Lung (tissue), 17 donors: ENCODE measurements at places on chromosomes 6 and 20. TPM values are rescaled to one million over a fixed set of nuclear protein-coding genes. Genes with fewer than 3 reads are reported as not detected.

The PI3 gene
- total RNA-seq = 90.4 TPM

- no peak for DNase-seq
Measured at GRCh38 chr6:53461696-53462095, 83.2 kb downstream of the GCLC start.

DNA sequence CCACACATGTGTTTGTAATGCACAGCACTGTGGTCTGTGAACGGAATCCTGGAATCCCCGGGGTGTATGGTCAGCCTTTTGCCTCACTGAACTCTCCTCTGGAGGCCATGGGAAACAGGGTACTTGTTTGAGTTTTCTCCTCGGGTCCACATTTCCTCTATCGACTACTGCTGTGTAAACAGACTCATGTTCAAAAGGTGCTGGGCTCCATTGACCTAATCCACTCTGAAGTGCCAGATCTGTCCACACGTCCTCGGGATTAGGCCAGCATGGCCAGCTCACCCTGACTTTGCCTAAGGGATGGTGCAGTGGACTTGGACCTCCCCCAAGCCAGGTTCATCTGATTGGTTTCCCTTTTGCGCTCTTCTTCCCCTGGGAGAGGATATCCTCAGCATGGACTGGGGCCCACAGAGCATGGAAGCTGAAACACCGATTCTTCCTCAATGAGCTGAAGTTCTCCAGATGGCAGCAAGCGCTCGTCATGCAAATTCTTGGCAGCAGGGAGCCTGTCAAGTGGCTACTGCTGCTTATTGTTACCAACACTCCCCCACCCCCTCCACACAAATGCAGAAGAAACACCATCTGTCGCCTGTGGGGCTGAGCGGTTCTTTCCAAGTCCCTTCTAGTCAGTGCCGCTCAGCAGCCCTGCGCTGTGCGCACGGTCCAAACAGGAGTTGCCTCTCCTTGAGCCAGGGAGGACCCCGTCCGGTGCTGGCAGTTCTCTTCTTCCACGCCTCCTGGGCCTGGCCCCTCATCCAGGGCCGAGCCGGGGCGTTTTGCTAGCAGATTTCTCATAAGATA is 292.6 kb upstream of the MARCKS start:
- peak; percentile 99 for DNase-seq

DNA sequence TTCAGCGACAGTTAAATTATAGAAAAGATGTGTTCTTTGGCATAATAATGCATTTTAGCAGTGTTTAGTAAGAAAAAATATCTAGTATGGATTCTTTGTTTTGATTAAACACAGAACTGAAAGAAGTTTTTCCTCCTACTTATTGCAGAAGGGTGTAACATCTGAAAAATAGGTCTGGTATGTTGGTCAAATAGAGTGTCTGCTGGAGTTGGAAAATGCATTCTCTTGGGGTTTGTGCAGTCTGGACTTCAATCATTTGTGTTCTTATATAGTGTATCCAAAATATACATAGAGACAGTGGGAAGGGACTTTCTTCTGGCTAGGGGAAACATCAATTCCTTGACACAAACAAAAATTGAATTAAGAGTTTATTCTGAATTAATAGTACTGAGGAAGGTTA is 132.4 kb upstream of the MAN1A1 start:
- no peak for DNase-seq

The SYCP2L gene
- total RNA-seq = 0.49 TPM

- DNase-seq = no peak
Measured at GRCh38 chr20:45410887-45411286, 2.8 kb downstream of the DBNDD2 start.
